ENCODE measurements at places on chromosomes 2 and 18. TPM values are rescaled to one million over a fixed set of nuclear protein-coding genes. Genes with fewer than 3 reads are reported as not detected.

The ACTG2 gene
- total RNA-seq: 0.61 TPM

GRCh38 chr2:43039376-43040080 lies 186.9 kb downstream of the ZFP36L2 start:
- no peak for DNase-seq

The AOX1 gene
- 0.42 TPM for total RNA-seq

DNA sequence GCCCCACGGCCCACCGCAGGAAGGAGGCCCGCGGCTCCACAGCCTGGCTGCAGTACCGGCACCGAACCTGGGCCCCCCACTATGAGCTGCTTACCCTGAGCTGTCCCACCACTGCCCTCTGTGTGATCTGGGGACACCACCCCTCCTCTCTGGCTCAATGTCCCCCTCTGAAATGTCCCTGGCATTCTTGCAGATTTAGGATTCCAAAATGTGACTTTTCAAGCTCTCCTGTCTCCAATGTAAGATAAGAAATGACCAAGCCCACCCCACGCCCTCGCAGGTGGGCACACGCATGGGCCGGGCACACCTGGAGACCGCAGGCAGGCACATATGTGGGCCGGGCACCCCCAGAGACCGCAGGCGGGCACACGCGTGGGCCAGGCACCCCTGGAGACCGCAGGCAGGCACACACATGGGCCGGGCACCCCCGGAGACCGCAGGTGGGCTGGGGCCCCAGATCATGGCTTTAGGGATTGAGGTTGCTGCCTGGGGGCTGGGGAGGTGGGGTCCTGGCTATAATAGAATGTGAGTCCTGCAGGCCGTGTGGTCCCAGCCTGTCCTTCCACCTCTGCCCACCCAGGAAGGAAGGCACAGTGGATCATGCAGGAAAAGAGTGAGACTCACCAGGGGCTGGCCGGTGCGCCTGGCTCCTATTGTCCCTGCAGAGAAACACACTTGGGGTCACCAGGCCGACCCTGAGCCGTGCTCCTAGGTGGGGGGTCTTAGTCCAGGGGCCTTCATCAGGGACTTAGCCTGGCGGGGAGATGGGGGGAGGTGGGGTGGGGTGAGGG lies 7.2 kb downstream of the PDCD1 start:
- no peak for DNase-seq

DNA sequence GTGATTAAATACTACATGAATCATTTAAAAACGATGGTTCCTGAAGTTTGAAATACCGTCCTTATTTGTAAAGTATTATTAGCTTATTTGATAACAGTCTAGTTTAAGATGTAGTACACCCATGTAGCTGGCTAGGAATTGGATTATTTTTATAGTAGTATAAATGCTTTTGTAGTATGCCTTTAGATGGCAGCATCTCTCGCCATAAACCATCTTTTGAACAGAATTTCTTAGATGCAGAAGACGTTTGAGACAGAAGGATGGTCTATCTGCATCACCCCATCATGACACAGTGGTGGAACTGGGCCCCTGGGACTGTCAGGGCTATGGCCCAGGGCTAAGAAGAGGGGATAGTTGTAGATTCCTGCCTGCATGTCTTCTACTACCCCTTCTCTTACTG lies 152.7 kb downstream of the WDSUB1 start:
- no peak for DNase-seq

The TRABD2A gene
- 1.6 TPM for total RNA-seq

- DNase-seq: no peak
These were observed 159.8 kb downstream of the SH3RF3 start for GRCh38 chr2:109288544-109289368.

The GALNT14 gene
- total RNA-seq: 1.3 TPM

GRCh38 chr2:96869281-96869821 lies 529 bp downstream of the SEMA4C start:
- no peak for DNase-seq

All from thymus (tissue), 14 donors.